NCI-H2081 treated with DMSO at 0.1 percent for 48 hours (cell line): ENCODE measurements at places on chromosomes 16 and 17.

GRCh38 chr17:79855331-79856124 is 16.3 kb upstream of the CBX4 start:
- no peak for DNase-seq

DNA sequence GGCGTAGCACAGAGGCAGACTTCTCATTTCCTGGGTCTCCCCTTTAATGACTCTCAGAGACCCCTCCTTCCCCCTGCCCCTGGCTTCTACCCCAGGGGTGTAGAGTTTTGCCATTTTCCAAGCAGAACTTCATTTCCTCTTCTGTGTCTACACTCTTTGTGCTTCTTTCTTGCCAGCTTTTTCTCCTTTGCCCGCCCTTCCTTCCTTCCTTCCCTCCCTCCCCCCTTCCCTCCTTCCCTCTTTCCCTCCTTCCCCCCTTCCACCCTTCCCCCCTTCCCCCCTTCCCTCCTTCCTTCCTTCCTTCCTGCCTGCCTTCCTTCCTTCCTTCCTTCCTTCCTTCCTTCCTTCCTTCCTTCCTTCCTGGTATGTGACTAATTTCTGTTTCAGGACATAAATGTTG is 47.0 kb downstream of the MAPT start:
- DNase-seq, result no peak

- no peak for DNase-seq
These were observed 973 bp upstream of the UBTF start for GRCh38 chr17:44220213-44221083.

DNA sequence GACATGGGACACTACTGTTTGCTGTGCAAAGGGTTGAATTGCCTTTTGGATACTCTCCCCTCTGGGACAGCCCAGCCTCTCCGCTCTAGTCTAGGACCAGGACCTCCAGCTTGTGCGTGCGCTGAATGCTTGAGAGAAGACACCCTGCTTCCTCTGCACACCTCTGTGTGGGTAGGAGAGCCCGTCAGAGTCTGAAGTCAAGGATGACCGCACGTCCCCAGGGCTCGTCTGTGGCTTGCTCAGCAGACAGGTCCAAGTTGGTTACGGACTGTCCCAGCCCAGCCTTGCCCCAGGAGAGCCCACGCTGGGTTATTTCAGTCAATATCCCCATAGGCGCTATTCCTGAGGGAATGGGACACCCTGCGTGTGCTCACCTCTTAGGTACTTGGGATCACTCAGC is 3.7 kb downstream of the C16orf89 start:
- no peak for DNase-seq

DNA sequence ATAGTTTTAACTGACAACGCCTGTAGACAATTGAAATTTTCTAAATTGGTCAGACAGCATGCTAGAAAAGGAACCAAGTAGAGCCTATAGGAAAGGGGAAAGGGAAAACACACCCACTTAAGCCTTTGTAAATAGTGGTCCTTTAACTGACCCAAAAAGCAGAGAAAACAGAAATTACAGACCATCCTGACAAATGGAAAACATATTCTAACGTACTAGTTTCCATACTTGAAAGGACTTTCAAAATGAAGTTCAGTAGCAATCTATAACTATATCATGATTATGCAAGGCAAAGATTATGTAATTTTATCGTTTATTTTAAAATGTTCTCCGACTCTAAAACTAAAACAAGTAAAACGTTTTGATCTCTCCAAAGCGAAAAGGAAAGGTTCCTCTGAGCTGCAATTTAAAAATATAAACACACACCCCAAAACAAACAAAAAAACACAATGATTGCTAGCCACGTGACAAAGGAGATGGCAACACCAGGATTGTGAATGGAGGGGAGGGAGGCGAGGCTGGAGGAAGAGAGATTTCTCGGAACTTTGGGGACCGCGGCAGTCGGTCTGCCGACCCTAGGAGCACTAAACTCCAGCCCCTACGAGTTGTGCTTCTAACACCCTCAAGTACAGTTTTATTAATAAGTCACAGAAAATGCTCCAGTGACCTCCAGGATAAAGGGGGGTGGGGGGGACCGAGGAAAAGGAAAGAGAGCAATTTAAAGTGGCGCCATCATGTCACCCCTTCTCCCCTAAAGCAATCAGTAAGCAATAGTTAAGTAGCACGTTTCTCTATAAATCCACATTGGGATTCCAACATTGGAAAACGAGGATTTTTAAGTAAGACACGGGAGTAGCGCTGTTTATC is 1.7 kb downstream of the KANSL1 start:
- no peak for DNase-seq

DNA sequence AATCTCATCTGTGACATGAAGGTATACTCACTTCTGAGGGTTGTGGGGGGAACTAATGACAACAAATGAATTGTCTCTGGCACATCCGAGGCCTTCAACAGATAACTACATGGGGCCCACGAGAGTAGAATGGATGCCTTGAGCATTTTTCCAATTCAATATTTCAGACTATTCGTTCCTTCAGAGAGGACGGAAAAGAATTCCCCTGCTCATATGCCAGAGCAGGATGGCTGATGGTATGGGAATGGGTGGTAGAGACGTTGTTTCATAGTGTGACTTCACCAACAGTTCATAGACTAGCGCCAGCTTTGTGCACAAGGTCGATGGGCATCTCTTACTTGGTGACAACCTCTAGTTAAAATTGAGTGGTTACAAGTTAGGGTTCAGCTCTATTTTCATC is 61.3 kb downstream of the HLF start:
- no peak for DNase-seq

- DNase-seq, result no peak
These were observed 478.5 kb downstream of the GRIN2A start for GRCh38 chr16:9703731-9704130.

DNA sequence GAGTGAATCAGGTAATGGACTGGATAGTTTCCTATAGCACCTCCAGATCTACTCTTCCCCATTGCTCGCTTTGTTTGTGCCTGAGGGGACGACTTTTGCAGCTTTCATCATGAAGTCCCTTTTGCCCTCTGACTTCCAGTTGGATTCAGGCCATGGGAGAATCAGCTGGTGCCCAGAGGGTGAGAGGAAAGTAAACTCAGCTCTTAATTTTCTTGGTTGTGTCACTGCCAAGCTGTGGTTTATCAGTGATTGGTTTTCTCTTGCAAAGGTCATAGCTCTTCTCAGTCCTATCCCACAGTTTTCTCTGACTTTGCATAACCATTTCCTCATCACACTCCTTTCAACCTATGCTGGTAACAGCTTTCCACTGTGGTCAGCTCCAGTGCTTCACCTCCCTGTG is 200.1 kb downstream of the KCNJ2 start:
- no peak for DNase-seq

GRCh38 chr17:80063830-80064585 is 27.6 kb downstream of the CCDC40 start:
- no peak for DNase-seq

DNA sequence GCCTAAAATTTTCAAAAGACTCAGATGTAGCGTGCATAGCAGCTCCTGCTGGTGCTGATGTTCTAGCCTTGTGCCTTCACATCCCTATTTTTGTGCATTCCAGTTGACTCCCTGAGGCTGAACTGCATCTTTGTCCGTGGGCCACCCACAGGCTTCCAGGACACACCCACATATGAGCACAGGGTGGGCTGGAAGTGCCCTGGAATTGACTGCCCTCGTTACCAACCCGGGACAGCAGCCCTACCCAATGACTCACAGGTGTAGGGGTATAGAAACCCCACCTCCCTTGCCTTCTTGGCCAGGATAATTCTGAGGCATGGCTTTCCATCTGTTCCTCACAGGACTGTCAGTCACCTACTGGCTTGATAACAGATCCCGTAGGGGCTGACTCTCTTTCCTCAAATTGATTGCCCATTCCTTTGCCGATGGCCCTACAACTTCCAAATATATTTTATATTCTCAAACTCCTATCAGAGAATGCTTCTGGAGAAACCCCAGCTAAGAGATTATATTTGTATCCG is 65.9 kb upstream of the CDH13 start:
- no peak for DNase-seq

- no peak for DNase-seq
These were observed 325.8 kb downstream of the ABCC12 start for GRCh38 chr16:47829850-47830600.

GRCh38 chr16:68297908-68298307 is 12.8 kb downstream of the SLC7A6OS start:
- no peak for DNase-seq

DNA sequence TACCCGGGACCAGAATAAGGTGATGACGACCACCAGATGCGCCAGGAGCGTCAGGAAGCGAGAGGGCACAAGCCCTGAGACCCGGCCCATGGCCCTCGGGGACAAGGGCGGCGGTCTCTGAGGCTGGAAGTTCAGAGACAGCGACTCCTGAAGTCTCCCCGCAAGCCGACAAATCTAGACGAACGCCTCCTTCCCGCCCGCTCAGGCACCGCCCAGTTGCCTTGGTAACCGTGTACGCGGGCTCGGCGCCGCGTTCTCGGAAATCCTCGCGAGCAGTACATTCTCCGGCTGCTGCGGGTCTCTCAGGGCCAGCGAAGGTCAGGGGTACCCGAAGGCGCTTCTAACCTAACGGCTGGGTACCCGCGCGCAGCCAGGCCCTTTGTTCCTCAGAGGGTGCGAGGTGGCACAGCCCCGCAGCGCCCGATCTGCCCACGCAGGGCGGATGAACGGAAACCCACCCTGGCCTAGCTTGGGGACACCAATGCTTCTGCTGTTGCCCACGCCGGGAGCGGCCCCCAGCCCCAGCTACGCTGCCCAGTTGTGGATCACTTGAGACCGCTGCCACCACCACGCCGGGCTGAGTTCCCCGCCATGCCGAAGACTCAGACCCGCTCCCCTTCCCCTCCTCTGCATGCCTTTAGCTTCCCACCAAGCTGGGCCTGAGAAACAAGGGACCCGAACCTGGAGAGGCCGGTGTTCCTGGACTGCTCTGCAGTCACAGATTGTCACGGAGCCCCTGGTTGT is at the start of gene TMEM107:
TMEM107 (minus strand) TSS at position 184 of the 744 bp plus-strand sequence; CDS start at position 90, 94 bp downstream.
- peak; percentile 19 for DNase-seq

DNA sequence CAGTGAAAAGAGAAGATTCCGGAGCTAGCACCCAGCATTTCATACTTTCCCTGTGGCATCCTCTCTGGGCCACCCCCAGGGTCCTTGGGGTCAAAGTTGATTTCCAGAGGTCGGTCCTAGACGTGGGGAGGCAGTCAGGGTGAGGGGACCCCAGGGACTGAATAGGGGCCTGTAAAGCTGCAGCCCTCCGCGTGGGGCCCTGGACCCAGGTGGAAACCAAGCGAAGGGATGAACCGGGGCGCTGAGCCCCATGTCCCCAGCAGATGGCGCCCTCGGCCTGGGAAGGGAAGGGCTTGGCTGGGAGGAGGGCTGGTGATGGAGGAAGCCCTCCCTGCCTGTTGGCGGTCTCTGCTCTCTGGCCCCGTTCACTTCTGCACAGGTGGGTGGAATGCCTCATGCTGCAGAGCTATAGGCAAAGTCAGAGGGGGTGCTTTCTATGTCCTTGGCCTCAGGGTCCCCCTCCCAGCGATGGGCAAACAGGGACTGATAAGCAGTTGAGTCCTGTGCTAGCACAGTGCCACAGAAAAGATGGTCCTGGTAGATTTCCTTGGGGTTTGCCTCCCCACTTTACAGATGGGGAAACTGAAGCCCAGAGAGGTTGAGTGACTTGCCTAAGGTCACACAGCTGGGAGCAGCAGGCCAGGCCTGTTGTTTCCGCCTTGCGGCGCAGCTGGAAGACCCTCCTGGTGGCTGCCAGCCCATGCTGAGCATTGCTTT is 163.4 kb upstream of the CIBAR2 start:
- no peak for DNase-seq

- DNase-seq, result no peak
These were observed 218.8 kb downstream of the RAB11FIP4 start for GRCh38 chr17:31609996-31610910.

DNA sequence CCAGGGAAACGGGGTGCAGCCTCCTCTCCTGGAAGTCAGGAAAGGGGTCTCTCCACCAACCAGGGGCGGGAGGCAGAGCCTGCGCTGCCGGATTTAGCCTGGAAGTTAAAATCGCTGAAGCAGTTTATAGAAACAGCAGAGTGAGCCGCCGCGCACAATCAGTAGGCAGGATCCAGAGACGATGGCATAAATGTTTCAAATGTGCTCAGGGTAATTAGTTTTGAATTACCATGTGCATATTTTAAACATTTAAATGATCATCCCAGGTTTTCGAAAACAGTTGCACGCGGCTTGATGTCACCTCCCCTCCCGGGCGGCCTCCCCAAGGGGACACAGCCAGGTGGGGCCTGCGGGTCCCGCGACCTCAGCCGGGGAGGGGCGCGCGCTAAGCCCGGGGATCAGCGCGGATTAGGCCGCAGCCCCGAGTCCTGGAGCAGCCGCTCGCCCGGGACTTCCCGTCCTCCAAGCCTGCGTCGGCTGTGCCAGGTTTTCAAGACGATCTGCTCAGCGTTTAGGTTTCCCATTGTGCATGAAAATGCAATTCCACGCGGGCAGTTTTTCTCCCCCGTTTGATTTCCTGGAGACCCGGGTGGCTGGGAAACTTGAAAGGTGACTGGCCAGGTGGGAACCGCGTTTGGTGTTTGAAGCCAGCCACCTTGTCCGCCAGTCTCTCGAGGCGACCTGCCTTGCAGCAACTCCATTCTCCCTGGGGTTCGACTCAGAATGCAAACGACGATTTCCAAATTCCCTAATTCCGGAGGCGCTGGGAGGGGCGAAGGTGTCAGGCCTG is 78.3 kb downstream of the RPA1 start:
- no peak for DNase-seq

- no peak for DNase-seq
These were observed 13.3 kb upstream of the PMP22 start for GRCh38 chr17:15278380-15278779.

DNA sequence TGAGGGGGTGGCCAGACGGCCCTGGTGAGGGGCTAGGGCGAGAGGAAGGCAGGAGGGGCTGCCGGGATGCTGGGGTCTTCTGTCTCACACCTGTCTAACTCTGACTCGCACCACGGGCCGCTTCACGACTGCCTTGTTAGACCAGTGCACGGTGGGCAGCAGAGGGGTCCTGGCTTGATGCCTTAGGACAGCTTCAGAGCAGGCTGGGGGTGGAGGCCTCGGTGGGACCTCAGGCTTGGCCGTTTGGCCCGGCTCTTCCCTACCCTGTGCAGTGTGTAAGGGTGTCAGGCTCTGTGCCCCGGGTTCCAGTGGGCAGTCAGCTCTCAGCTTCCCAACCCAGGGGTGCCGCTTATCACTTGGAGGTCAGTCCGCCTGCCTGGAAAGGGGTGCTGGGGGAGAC is 100.7 kb downstream of the OR1D5 start:
- no peak for DNase-seq

DNA sequence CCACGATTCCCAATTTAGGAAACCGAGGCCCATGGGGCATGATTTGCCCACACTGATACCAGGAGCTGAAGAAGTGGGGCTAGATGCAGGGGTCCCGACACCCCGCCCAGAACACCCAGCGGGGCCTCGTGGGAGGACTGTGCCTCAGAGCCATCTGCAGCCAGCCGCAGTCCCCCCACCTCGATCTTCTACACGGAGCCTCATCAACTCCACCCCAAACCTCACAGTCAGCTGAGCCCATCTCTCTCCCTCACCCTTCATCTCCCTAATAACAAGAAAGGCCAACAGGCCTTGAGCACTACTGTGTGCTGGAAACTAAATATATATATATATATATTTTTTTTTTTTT is 4.2 kb downstream of the ITGAE start:
- no peak for DNase-seq

- DNase-seq, result no peak
These were observed 11.6 kb downstream of the FBXL19 start for GRCh38 chr16:30934827-30935557.
